ENCODE measurements at places on chromosomes 1 and 21. TPM values are rescaled to one million over a fixed set of nuclear protein-coding genes. Genes with fewer than 3 reads are reported as not detected.
A peak's percentile ranks its signal among the peaks of the same experiment; 100 is the strongest.

DNA sequence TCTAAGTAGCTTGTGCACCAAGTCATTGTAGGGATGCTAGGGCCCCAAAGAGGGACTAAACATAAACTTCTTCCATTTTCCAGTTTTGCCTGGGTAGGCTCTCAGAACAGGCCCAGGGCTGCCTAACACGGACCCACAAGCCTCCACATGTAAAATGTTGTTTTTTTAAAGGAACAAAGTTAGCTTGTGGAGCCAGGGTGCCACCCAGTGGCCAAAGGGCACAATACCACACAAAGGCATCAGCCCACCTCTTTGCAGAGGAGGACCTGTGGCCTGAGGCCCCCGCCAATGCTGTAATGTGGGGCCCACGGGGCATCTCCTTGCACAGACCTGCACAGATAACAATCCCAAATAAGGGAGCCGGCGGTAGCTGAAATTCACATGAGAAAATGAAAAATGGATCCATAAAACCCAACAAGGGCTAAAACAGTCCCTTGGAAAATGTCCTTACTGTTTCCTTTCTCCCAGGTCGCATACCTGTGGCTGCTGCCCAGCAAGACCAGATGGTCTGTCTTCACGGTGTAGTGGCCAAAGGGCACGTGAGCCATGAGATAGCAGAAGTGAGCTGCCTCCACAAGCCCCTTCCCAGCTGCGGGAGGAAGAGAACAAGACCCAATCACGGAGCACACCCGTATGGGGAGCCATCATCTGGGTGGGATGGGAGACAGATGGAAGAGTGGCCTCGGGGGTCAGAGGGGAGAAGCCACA lies 23.8 kb downstream of the SEC16B start:
- no peaks in the 10 kb centered on the region for H3K4me1 ChIP-seq
- no peaks in the 10 kb centered on the region for H3K36me3 ChIP-seq
- H3K27ac ChIP-seq: no peak overlapping the region
- H3K27me3 ChIP-seq: peaks cover 9% of the 10 kb centered on the region
- peak; percentile 26 for DNase-seq

- peaks cover 7% of the 10 kb centered on the region for H3K27me3 ChIP-seq
- no peak for DNase-seq
- peaks cover 6% of the 10 kb centered on the region for H3K36me3 ChIP-seq
- peak within 1 kb of the TSS; percentile 92 for H3K4me3 ChIP-seq
Measured at GRCh38 chr1:155002464-155003226, at the start of gene ZBTB7B. Gene ZBTB7B, plus strand, starts transcription at chr1:155002802. Its CDS starts 11,859 bp downstream, at chr1:155014661.

DNA sequence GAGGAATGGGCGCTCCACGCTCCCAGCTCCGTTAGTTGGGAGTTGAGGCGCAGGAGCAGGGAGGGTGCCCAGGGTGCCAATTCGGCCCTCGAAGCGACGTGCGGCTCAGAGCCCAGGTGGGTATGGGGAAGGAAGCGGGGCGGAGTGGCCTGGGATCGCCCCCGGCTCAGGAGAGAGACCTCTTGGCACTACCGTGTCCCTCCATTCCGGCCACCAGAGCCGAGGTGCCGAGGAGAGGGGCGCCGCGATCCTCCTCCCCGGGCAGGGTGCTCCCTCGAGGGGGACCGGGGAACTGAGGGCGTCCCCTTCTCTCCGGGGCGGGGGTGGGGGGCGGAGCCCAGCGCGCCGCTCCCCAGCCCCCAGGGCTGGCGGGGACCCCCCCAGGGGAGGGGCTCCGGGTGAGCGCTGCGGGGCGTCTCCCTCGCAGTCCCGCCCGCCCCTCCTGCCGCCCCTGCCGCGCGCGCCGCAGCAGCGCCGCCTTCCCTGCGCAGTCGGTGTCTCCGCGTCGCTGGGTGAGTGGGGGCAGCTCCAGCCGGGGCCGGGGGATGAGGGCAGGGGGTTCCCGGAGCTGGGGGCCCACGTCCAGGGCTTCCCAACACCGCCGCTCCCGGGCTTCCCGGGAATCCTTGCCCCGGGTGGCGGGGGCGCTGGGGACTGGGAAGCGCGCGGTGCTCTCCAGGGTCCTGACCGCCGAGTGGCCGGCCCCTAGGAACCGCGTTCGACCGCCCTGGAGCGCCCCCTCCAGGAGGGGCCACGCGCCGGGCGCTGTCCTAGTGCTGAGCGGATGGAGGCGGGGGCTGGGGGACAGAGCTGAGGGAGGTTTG lies at the start of gene HPCA:
Gene HPCA (plus strand): TSS at position 488 of the 824 bp plus-strand sequence. CDS start 2,408 bp downstream, outside the sequence.
- H3K27ac ChIP-seq: no peak within 1 kb of the TSS
- H3K4me1 ChIP-seq: no peaks in the 10 kb centered on the region
- H3K4me3 ChIP-seq: no peak within 1 kb of the TSS
- H3K27me3 ChIP-seq: peaks cover 70% of the 10 kb centered on the region

The MR1 gene
- total RNA-seq: 15.5 TPM

DNA sequence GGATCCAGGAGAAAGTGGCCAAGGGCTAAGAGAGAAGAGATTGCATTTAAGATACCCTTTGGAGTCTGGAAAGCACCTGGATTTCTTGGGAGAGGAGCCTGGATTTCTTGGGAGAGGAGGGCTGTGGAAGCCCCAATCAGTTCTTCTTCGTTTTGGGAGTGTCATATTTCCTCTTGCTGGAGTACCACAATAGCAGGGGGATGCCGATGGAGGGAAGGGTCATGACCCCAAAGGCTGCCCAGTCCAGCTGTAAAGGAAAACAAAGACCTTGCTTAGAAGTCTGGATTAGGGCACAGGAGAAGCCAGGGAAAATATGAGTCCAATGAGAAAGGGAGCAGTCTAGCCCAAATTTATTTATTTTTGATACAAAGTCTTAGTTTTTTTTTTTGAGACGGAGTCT lies 11.3 kb downstream of the SSR2 start:
- no peaks in the 10 kb centered on the region for H3K27me3 ChIP-seq
- peaks cover 21% of the 10 kb centered on the region for H3K36me3 ChIP-seq
- DNase-seq: no peak
- H3K4me3 ChIP-seq: no peak overlapping the region
- peaks cover 15% of the 10 kb centered on the region for H3K4me1 ChIP-seq

GRCh38 chr1:3543076-3544039 lies 68.0 kb downstream of the MEGF6 start:
- no peak for DNase-seq
- H3K4me1 ChIP-seq: no peaks in the 10 kb centered on the region
- no peak overlapping the region for H3K4me3 ChIP-seq
- H3K27me3 ChIP-seq: no peaks in the 10 kb centered on the region

The TFAP2E gene
- total RNA-seq: 0.32 TPM

All from activated naive CD8-positive, alpha-beta T cell treated with anti-CD3 and anti-CD28 coated beads for 36 hours (primary cell).